ENCODE measurements at places on chromosomes 5 and 9.

- DNase-seq = no peak
Observed at GRCh38 chr9:36941441-36941840, 92.6 kb downstream of the PAX5 start.

DNA sequence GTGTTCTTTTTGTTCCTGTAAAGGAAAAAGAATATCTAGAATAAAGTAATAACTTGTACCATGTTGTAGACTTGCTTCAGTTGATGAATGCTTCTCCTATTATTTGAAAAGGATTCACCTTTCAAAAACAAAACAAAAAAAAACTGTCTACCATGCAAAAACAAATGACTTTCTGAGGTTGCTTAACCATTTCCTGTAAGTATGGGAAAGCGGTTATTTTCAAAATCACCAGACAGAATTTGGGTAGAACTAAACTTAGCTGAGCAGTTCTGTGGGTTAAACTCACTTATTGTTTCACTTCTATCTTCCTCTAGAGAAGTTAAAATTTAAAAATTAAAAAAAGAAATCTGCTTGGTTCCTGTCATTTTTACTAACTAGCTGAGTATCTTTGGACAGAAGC lies 25.2 kb downstream of the LNPEP start:
- DNase-seq = no peak

- DNase-seq = no peak
Observed at GRCh38 chr9:10806868-10807267, 194.1 kb upstream of the PTPRD start.

DNA sequence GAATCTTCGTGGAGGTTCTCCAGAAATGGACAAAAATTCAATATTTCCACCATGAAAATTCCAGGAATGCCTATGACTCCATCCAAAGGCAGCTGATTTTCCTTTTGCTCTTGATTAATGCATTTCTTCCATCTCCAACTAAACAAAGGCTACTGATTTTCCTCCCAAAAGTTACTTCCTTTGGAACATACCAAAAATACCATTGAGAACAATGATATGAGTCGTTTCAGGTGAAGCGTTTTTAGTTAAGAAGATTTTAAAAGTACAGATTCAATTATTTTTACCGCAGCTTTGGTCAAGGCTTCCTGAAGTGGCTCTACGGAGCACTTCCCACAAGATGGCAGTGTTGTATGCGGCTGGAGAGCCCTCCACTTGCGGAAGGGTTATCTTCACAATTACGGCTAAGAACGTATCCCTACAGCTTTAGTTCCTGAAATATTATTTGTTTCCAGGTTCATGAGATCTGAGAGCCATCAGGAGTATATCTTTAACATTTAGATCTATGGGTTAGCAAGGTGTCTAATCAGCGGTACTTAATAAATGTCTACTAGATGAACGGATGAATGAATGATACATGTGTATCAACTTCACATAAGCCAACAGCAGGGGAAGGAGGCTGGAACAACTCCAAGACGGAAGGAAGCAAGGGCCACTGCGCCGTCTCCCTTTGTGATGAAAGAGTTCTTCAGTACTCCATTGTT lies 35.9 kb upstream of the ARSB start:
- peak; percentile 88 for DNase-seq

- DNase-seq = no peak
Observed at GRCh38 chr5:6581090-6581489, 51.8 kb downstream of the NSUN2 start.

DNA sequence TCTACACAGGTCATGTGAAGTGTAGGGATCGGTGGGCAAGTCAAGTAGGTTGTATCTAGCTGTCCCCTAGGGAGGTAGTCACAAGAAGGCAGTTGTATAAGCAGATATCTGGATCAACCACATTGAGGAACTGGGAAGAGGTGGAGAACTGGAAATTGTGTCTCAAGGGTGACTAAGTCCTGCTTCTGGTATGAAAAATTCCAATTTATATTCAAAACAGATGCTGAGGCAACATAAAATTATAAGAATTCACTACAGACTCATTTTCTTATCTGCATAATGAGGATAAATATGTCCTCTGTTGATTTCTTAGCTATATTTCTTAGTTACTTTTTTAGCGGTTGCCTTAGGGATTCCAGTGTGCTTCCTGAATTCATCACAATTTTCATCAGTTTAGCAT lies 46.8 kb downstream of the GALNT12 start:
- no peak for DNase-seq

DNA sequence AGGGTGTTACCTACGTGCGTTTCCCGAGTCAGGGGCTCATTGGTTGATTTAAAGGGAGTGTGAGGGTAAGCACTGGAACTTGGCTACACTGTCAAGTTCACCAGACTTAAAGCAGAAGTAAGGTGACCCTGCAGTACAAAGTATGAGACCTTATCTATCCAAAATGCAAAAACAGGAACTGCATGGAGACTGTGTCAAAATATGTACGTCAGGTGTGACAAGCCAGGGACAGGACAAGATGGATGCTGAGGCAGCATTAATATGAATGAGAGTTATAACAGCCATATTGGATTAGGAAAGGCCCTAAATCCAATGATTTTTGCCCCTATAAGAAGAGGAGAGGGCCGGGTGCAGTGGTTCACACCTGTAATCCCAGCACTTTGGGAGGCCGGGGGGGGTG lies 15.4 kb upstream of the SUSD3 start:
- DNase-seq = no peak

DNA sequence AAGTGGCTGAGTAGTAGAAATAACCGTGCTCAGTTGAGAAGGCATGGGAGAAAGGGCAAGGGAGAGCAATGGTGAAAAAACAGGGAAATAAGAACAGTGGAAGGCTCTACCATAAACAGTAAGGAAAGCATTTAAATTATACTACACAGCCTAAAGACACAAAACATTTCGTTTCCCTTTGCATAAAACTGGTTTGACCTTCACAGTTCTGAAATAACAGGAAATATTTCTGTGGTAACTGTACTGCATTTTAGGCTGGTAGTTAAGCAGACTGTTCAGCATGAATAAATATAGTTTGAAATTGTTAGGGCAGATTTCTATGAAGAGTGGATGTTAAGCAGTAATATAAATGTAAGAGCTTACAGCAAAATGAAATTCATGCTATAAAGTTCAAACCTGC lies 147.5 kb downstream of the CSNK1G3 start:
- DNase-seq = no peak

DNA sequence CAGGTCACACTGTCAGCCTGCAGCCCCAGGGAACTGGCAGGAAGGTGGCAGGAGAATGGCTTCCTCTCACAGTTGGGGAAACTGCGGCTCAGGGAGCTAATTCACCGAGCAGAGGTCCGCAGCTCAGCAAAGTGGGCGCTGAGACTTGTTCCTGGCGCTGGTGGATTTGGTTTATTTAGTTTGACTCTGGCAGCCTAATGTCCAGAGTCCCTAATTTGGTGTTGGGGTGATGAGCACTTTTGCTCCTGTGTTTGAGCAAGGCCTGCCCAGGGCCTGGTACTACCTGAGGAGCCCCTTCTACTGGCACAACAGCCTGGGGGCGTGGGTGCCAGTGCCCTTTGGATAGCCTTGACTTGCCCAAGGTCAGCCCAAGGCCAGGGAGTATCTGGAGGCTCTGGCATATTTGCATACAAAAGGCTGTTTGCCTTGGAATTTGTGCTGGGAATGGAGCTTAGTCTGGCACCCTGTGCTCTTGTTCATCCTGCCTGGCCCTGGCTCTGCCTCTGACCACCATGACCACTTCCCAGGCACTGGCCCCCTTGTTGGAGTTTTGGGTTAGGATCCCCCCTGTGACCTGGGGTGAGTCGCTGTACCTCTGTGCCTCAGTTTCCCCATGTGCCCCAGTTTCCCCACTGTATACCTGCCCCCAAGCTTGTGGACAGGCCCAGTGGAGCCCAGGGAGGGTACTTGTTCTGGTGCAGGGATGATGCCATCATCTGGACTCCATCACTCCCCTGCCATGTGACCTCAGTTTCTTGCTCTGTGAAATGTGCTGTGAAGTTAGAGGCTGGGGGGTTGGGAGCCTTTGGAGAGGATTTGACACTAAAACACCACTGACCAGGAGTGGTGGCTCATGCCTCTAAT lies 1.4 kb downstream of the SUSD3 start:
- DNase-seq = no peak

GRCh38 chr5:136992796-136993489 lies 506.2 kb downstream of the SPOCK1 start:
- no peak for DNase-seq
